ENCODE measurements at places on chromosomes 16 and 17.

DNA sequence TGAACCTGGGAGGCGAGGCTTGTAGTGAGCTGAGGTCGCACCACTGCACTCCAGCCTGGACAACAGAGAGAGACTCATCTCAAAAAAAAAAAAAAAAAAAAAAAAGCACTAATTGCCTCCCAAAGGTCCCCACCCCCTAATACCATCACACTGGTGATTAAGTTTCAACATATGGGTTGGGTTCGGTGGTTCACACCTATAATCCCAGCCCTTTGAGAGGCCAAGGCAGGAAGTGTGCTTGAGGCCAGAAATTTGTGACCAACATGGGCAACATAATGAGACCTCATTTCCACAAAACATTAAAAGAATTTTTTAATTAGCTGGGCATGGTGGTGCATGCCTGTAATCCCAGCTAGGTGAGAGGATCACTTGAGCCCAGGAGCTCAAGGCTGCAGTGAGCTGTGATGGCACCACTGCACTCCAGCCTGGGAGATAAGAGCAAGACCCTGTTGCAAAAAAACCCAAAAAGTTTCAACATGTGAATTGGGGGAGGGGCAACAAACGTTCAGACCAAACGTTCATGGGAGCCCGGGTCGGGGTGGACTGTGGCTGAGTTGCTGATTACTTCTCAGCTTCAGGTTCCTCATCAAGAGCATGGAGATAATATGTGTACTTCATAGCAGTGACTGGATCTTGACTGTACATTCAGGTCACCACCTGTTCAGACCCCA is 62.1 kb upstream of the NOL11 start:
- DNase-seq = no peak

- DNase-seq = no peak
These were observed 580.4 kb upstream of the HSBP1 start for GRCh38 chr16:83227336-83227735.

- DNase-seq = no peak
These were observed 4.8 kb downstream of the CTRB2 start for GRCh38 chr16:75202069-75202590.

DNA sequence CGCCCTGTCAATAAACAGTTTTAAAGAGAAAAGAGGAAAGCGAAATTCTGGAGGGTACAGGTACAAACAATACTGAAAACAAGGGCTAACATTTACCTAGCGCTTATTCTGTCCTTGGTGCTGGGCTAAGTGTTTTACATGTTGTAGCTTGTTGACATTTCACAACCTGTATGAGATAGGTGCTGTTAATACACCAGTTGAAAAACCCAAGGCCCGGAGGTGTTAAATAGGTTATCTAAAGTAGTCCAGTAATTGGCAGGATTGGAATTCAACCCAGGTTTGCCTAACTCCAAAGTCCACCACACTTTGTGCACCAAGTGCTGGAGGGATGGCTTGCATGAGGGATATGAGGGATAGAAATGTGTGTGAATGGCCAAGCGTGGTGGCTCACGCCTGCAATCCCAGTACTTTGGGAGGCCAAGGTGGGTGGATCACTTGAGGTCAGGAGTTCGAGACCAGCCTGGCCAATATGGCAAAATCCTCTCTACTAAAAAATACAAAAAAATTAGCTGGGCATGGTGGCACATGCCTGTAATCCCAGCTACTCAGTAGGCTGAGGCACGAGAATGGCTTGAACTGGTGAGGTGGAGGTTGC is 2.9 kb downstream of the ATP6V0D1 start:
- DNase-seq = no peak

DNA sequence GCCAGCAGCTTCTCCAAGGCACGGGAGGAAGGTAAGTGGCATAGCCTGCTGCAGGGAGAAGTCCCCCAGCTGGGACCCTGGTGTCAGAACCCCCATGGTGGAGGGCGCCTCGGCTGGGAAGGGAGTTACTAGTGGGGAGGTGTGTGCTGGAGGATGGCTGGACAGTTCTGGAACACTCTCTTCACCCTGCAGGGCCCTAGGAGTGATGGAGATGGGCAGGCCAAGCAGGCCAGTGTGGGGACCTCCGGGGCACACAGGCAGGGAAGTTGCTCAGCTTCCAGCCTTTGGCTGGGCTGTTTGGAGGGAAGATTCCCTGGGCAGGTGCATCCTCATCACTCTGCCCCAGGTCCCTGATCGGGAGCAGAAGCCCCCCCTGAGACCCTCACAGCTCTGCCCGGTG is 696 bp downstream of the C17orf99 start:
- DNase-seq = no peak

DNA sequence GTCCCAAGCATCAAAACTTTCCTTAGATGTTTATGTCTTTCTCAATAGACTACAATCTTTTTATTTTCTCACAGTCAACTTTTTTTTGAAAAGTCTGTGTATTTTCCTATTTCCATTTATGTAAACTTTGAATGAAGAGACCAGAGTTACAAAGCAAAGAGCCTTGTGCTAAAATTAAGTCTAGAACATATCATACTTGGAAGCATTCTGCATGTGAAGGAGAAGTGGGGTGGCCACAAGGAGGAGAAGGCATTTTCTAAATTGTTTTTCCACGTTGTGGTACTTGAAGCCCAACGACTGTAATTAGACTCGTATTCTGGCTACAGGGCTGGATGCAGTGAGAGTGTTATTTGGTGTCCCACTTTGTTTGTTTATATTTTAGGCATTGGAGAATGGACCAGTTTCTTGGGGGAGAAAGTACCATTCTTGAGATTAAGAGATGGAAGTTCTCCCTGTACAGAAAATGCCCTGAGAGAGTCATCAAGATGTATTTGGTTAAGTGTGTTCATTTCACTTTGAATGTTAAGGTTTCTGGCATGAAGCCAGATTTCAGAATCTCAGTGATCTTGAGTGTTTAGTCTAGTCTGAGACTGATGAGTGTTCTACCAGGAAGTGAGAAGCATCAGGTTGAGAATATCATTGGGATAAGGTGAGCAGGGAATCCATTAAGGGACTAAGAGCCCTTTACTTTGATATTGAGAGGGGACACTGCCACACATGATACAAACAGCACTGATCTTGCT is 71.6 kb downstream of the MAP2K6 start:
- no peak for DNase-seq

DNA sequence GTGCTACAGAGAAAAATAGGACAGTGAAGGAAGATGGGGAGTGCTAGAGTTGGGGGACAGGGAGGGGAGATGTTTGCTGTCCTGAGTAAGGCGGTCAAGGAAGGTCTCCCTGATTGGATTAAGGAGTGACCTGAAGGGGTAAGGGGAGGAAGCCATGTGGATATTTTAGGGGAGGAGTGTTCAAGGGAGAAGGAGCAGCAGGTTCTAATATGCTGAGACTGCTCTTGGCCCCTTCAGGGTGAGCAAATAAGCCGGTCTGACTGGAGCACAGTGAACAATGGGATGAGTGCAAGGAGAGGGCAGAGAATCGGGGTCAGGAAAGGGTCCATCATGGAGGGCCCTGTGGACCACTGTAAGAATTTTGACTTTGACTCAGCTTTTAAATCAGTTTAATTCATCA is 188.8 kb downstream of the IRX3 start:
- no peak for DNase-seq

- DNase-seq = peak; percentile 56
These were observed 36.6 kb upstream of the SLC25A19 start for GRCh38 chr17:75325827-75326225.

- DNase-seq = peak; percentile 15
These were observed 7.1 kb downstream of the HAS3 start for GRCh38 chr16:69112285-69113129.

- no peak for DNase-seq
These were observed 137.2 kb downstream of the UTP18 start for GRCh38 chr17:51397361-51398127.

GRCh38 chr16:84527532-84528269 is 23.2 kb upstream of the MEAK7 start:
- peak; percentile 35 for DNase-seq

DNA sequence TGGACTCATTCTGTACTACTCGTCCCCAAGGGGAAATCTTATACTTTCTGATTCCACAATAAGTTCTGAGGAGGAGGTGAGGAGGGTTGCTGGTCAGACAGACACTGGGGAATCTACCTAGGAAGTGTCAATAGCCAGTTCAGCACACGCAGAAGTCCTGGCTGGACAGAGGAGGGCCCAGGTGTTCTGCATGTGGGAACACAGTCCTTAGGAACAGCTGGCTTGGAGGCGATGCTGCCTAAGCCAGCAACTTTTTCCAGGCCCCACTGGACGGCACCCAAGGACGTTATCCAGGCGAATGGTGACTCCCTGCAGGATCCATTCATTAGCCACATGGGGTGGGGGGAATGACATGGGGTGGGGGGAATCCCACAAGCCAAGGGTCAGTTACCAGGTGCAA is 29.9 kb upstream of the WFIKKN2 start:
- no peak for DNase-seq

- no peak for DNase-seq
These were observed 21.4 kb downstream of the MYBBP1A start for GRCh38 chr17:4533523-4534504.

DNA sequence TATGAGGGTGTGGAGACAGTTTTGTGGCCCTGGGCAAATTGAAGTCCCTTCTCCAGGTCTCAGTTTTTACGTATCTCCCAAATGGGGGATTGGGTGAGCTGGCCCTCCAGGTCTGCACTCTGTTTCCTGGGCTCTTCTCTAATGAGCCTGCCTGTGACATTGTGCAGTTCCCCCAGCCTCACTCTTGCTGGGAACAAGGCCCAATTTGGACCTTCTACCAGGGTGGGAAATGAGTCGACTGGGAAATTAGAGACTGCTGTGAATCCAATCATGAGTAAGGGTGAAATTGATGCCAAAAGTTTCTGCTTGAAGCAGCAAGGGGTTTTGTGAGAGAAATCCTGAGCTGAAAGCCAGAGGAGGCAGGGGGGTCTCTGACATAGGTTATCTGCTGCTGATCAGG is 71.5 kb upstream of the KSR1 start:
- DNase-seq = no peak

GRCh38 chr17:21140911-21141310 is 14.1 kb downstream of the DHRS7B start:
- no peak for DNase-seq

DNA sequence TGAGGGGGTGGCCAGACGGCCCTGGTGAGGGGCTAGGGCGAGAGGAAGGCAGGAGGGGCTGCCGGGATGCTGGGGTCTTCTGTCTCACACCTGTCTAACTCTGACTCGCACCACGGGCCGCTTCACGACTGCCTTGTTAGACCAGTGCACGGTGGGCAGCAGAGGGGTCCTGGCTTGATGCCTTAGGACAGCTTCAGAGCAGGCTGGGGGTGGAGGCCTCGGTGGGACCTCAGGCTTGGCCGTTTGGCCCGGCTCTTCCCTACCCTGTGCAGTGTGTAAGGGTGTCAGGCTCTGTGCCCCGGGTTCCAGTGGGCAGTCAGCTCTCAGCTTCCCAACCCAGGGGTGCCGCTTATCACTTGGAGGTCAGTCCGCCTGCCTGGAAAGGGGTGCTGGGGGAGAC is 100.7 kb downstream of the OR1D5 start:
- DNase-seq = no peak

DNA sequence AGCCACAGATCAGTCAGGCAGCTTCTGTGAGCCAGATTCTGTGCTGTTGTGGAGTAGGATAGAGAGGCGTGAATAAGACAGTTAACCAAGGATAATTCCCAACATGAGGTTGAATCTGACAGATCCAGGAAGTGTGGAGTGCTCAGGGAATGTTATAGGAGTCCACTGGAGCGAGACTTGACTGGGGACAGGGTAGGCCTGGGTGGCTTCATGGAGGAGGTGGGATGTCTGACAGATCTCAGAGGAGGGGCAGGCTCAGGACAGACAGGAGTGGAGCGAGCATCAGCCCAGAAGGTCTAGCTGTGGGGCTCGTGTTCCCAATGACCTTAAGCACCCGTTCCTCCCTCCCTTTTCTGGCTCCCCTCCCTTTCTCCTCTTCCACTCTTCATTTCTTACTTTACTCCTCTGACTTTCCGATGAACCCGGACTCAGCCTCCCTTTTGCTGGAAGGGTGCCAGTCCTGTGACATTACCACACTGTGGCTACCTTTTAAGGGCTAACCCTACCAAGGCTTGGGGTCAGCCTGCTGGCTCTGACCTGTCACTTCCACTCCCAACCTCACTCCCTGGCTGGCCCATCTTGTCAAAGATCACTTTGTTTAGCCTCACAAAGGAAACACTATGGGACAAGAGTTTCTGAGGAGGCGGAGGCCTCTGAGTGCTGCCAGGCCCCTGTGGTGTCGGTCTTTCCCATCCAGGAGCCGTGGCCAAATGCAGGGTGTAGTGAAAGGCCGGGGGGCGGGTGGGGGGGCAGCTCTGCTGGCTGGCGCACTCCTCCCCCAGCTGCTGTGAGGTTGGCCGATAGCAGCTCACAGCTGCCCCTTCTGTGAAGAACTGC is 28.5 kb upstream of the EFCAB13 start:
- no peak for DNase-seq

GRCh38 chr16:85395207-85395912 is 217.8 kb upstream of the GSE1 start:
- DNase-seq = no peak

DNA sequence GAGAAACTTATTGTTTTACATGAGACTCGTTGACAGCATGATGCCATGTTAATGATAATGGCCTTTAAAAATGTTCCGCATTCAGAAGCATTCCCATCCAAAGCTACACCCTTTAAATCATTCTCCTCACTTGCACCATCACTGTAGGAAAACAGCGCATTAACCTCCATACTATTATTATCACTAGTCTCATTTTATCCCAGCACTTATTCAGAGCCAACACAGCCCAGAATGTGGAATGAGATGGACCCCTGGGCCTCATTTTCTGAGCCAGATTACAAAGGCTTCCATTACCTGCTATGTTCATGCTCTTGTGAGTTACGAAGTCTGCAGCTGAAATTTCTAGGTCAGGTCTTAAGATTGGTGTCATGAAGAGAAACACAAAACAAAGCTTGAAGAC is 159.4 kb downstream of the HS3ST3A1 start:
- no peak for DNase-seq

All from AML-193 (cell line).